ENCODE measurements at places on chromosomes 5 and 9.
A peak's percentile ranks its signal among the peaks of the same experiment; 100 is the strongest.

DNA sequence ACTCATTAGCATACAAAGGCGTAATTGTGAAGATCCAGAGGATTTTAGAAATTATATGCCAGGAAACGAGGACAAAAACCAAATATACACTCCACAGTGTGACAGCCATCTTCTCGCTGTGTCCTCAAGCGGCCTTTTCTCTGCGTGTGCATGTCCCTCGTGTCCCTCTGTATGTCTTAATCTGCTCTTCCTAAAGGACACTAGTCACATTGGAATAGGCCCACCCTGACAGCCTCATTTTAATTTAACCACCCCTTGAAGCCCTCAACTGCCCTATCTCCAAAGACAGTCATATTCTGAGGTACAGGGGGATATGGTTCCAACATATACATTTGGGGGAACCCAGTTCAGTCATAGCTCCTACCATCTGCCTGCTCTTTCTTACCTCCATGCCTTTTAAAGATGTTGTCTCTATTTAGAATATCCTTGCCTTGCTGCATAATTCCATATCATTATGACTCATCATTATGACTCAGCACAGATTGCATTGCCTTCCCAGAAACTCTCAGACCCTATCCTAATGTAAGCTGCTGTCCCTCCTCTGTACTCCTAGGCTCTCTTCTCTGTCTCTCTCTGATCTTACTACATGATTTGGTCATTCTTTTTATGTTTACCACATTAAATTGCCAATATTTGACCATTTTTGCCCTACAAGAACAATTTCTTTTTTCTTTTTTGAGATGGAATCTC lies 210.9 kb downstream of the AOPEP start:
- DNase-seq = no peak

DNA sequence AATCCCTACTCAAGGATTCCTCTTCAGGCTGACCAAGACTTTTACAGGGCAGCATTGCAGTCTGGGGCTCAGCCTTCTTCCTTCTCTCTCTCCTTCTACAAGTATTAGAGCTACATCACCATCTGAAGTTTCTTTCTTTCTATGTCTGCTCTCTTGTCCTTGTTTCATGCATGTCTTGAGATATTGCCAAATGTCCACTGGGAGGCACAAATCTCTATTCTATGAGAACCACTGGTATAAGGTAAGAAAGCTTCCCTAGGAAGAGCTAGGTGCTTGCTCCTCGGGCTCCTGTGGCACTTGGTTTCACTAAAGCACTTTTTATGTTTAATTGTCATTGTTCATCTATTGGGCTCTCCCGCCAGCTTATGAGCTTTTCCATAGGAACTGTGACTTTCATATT lies 289.2 kb upstream of the PCSK5 start:
- no peak for DNase-seq

DNA sequence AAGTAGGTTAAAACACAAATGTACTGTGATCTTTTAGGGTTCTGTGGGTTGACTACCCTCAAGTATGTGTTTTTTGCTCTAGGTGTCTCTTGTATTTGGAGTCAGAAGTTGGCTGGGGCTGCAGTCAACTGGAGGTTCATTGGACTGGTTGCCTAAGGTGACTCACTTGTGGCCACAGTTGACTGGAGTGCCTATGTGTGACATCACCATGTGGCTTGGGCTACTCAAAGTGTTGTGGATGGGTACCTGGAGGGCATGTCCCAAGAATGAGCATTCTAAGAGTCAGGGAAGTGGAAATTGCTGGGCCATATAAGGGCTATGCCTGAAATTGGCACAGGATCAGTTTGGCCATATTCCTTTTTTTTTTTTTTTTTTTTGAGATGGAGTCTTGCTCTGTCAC lies 27.4 kb downstream of the SNX30 start:
- DNase-seq = no peak

DNA sequence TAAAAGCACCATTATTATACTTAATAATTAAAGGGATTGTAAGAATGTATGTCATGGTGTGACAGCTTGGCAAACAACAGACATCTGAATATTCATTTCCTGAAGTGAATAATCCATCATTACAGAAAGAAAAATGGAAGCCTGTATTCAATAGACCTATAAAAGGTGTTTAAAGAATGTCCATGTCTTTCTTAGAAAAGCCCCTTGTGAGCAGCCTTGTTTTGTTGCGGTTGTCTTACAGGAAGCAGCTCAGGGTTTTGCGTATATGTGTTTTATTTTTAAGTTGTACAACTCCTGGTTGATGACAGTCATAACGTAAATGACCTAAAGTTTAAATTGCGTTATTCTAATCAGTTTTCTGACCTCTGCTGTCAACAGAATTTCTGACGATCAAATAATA lies 53.8 kb downstream of the CAST start:
- no peak for DNase-seq

- DNase-seq = peak; percentile 37
Observed at GRCh38 chr9:35035851-35036701, 36.3 kb downstream of the VCP start.

DNA sequence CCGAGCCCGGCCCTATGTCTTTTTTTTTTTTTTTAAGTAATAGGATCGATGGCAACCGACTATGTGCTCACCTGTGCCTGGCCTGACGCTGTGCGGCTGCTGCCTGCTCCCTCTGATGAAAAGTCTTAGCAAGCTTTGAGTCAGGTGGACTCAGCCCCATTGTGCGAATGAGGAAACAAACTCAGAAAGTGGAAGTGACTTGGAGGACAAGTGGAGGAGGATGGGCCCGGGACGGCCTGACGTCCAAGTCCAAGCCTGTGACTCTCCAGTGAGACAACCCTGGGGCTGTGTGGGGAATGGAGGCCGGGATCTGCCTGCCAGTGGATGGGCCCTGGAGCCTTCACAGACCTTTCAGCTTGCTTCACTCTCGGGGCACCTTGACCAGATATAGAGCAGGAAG lies 57.9 kb downstream of the EXD3 start:
- no peak for DNase-seq

GRCh38 chr5:151096001-151096373 lies 15.2 kb upstream of the TNIP1 start:
- no peak for DNase-seq

DNA sequence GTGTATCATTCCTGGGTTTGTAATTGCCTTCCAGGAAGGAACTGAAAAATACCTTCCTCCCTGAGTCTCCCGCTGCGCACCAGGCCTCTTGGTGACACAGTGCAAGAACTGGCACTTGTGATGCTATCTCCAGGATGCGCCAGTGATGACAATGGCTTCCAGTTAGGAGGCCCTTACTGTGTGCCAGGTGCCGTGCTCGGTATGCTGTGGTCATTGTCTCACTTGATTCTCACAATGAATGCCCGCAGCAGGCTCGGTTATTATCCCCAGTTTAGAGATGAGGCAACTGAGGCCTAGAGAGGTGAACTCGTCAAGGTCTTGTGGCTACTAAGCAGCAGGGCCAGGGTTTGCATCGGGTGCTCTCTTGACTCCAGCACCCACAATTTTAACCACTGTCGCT lies 31.5 kb upstream of the SLC2A8 start:
- no peak for DNase-seq

DNA sequence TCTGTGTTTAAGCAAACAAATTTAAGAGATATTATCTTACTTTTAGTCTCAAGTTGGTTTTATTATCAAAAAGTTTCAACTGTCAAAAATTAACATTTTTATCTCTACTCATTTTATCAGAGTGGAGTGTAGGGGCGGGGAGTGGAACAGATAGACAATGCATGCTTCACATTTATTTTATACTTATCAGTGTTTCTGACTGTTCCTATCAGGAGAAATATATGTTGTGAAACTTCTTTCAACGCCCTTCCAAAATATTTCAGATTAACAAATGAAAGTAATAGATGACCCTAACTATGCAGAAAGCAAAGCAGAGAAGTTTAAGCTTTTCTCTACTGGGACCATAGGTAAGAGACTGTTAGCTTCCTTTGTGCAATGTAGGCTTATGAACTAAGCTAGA lies 44.9 kb upstream of the MAST4 start:
- no peak for DNase-seq

GRCh38 chr9:33750839-33751339 lies 44.5 kb upstream of the PRSS3 start:
- DNase-seq = no peak

DNA sequence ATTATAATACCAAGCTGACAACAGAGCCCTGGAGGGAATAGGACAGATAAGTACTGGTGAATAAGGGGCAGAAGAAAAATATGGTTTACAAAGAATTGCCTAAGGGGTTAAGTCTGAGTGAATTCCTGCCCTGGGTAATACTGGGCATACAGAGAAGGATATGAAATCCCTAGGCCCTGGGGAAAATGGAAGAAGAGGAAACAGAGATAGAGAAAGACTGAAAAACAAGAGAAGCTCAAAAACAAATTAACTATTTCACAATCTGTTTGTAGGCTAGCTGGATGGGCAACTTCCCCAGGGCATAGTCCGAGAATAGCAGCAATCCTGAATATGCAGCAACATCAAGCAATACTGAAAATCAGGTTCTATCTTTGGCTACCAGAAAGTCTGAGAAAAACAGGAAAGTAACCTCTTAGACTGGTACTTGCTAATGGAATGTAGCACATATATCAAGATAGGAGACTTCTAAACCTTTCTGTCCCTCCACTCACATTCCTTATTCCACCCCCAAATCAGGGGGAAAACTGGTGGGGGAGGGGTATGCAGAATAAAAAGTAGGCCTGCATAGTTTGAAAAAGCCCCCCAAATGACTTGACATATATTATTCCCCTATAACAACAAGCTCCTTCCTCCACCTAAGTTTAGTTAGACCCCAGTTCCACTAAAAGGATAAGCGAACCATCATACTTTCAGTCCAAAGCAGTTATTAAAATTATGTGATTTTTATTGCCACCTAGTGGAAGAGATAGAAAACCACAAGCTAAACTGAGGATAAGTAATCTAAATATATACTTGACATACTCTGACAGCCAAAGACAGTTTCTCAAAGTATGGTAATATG lies 20.6 kb downstream of the SLC38A9 start:
- DNase-seq = no peak

DNA sequence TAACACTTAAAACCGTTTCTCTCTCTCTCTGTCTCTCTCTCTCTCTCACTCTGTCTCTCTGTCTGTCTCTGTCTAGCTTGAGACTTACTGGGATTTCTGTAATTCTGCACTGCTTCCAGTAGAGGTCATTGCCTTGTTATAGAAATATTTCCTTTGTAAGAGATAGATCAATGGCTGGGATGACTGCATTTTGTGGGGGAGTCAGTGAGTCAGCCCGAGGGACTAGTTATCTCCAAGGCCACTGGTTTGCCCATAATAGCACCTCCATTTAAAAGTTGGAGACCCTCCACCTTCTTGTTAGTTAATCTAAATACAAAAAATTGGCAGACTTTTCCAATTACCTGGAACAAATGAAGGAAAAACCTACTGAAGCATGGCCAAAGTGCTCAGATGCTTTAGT lies 547.2 kb downstream of the LRRC70 start:
- no peak for DNase-seq

- no peak for DNase-seq
Observed at GRCh38 chr5:95448789-95449188, 57.6 kb downstream of the FAM81B start.

GRCh38 chr5:12910641-12911040 lies 1006.4 kb upstream of the CTNND2 start:
- no peak for DNase-seq

- DNase-seq = no peak
Observed at GRCh38 chr9:21504894-21505293, 22.8 kb upstream of the IFNE start.

GRCh38 chr9:133770076-133770777 lies 32.1 kb upstream of the SARDH start:
- no peak for DNase-seq

- DNase-seq = no peak
Observed at GRCh38 chr5:176880366-176881020, 18.7 kb downstream of the HK3 start.

- peak; percentile 55 for DNase-seq
Observed at GRCh38 chr9:4604678-4605095, 57.4 kb upstream of the PLPP6 start.

DNA sequence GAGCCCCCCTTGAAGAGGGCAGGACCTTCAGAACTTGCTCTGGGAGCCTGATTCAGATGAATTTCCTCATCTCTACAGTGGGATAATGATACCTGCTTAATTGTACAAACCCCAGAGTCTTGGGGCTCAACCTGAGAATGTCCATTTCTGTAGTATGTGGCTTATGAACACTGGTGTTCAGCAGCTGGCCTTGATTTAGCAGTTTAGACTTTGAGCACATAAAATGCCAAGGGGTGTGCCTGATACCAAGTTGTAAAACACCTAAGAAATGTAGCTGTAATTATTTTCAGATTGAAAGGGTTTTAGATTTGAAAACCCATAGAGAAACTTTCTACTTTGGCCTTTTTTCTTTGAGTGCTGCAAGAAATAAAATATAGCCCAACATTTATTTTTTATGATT lies 44.9 kb downstream of the SFXN1 start:
- no peak for DNase-seq

GRCh38 chr5:11324521-11325289 lies 563.7 kb upstream of the DAP start:
- DNase-seq = no peak

GRCh38 chr5:160638161-160638742 lies 213.8 kb downstream of the ATP10B start:
- no peak for DNase-seq

DNA sequence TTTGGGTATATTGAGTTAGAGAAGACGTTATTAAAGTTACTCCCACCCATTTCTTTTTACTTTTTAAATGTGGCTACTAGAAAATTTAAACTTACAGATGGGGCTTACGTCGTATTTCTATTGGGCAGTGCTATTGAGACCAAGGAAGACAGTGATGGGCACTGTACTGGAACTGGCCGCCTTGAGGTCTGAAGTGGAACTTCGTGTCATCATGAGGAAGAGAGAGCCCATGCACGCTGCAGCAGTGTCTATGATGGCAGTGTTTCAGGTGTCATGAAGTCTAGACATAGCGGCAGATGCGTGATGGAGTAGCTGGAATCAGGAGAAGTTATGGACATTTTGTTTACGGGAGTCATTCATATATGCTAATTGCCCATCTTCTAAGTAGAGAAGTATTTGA lies 143.7 kb downstream of the LRRC70 start:
- DNase-seq = no peak

DNA sequence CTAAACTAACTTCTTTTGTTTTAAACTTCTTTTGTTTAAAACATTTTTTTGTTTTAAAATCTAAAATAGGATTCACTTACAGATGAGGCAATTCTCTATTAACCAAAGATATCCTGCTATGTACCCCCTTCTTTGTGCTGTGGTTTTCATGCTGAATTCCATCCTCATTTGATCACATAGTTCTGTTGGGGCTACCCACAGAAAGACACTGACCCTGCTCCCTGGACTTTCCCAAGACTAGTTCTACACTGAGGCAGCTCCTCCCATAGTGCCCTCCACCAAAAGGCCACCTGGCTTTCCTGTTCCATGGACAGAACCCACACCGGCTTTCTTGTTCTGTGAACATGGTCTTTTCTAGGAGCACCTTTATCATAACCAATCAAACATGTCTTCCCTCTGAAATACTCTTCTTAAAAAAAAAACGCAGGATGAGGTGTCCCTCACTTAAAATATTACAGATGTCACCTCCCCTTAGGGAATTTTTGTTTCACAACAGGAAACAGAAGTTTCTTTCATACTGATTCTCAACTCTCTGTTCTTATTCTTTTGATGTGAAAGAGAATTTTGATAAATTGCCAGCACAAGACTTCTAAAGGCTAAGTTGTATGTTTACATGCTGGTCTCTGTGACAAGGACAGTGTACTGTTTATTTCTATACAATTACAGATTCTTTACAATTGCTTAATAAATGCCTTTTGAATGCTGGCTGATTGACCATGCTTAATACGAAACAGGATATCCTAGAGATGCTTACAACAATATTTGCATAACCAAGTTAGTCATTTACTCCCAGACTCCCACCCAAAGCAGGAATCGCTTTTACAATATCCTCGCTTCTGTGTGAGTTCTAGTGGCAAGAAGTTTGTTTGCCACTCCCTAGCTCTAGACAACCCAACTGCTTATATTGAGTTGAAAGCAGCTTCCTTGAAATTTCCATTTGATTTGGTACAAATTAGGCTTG lies 300.4 kb downstream of the DTWD2 start:
- DNase-seq = no peak

All from stimulated activated CD4-positive, alpha-beta T cell treated with anti-CD3 and anti-CD28 coated beads, Interleukin-12 subunit alpha, Interleukin-12 subunit beta, amount 100 ng/mL, for 4 hours (primary cell).